BJ (cell line): ENCODE measurements at places on chromosomes 1 and 21.

GRCh38 chr1:117753232-117753631, 147.4 kb downstream of the TENT5C start:
- no peak for DNase-seq

- no peak for DNase-seq
These were observed 116.9 kb upstream of the NGF start for GRCh38 chr1:115454837-115455511.

- DNase-seq = no peak
These were observed 93.3 kb upstream of the COG2 start for GRCh38 chr1:230548997-230549396.

DNA sequence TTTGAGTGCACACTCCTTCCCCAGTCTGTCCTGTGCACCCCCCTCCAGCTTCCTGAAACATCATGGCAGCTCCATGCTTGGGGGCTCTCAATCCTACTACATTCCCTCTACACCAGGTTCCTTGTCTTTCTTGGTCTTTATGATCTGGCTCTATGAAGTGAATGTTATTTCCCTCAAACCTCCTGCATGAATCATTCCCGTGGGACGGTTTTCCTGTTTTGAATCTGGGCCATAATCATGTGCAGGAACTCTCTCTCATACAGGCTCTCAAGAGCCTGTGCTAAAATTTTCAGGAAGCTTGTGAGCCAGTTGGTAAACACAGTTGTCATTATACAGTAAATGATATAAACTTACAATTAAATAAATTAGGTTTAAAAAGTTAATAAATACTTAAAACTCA, 89.8 kb upstream of the KCNE2 start:
- no peak for DNase-seq

GRCh38 chr1:61844006-61844405, 101.7 kb downstream of the PATJ start:
- DNase-seq = no peak

- DNase-seq = no peak
These were observed 105.0 kb downstream of the HUNK start for GRCh38 chr21:31977816-31978215.

GRCh38 chr1:117290890-117291289, 76.4 kb upstream of the MAN1A2 start:
- no peak for DNase-seq

- no peak for DNase-seq
These were observed 32.3 kb downstream of the EEIG2 start for GRCh38 chr1:108592030-108592759.

- no peak for DNase-seq
These were observed 102.8 kb upstream of the JUN start for GRCh38 chr1:58886611-58887010.

DNA sequence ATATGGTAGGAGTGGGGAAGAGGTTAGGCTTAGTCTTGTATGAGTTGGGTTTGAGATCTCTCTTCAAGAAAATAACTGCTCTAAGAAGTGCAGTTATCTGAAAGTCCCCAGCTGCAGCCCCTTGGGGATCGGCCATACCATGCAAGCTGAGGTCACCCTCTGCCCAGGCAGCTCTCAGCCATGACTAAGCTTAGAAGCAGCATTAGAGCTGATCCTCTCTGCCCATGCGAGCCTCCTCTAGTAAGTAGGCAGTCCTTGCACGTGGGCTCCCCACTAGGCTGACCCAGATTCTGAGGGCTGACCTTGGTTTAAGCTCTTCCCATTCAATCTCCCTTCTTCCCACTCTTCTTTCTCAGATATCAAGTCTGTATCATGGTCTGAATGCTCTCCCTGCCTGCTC, 121.0 kb upstream of the UBE2U start:
- no peak for DNase-seq

- DNase-seq = no peak
These were observed 8.8 kb downstream of the GIPC2 start for GRCh38 chr1:78054559-78054958.

GRCh38 chr1:74548961-74549750, 36.7 kb upstream of the LRRC53 start:
- no peak for DNase-seq

DNA sequence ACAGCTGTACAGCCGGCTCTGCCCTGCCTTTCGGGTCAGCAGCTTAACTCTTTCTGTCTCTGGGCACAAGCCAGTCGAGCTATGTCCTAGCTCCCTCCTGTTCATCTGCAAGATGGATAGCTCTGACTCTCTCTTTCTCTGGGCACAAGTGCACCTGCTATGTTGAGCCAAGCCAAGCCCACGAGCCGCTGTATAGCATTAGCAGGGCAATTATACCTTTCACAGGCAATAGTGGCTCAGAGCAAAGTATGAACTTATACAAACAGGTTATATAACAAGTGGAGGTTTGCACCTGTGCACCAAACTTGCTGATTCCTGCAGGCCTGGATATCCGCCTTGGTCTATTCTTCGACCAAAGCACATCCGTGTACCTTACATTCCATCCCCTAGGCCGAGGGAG, 33.0 kb upstream of the CR2 start:
- DNase-seq = no peak

DNA sequence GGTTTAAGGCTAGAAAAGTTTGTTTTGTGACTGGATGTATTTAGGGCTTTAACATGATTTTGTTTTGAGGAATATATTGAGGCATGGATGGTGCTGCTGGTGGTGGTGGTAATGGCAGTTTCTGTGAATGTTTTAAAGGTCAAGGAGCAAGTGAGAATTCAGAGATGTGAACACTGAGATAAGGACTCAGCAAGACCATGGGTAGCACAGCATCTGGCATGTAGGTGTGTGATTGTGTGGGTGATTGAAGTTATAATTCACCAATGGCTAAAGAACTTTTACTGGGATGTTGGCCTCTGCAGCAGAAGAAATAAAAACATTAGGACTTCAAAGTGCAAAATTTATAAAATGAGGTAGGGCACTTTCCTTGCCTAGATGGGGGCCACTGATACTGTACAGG, 65.9 kb downstream of the MACF1 start:
- DNase-seq = no peak

DNA sequence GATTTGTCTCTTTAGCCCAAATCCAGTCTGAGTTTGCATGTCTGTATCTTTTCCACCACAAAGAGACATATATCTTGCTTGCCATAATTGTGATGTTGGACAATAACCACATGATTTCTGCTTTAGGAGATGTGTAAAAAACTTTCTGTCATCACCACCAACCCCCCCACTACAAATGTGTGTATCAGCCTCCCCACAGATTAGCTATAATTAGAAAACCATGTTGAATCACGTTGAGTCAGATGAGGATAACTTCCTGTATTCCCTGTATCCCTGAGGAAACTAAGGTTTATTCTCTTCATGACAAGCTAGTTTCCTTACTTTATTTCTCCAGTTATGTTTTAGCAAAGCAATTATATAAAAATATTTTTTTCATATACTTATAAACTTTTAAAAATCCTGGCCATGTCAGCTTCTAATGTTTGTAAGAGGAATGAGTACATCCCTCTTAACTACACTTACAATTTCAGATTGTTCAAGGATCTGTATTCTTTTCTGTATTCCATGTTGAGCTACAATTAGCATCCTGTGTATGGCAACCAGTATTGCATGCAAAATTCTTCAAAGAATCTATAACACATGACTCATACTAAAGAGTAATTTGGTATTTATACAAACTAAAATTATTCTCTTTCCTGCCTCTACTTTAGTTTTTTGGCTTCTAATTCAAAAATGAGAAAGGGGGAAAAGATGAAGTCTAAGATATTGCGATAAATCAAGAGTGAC, 143.0 kb downstream of the FMN2 start:
- DNase-seq = no peak
